ENCODE measurements at places on chromosomes 4 and X. TPM values are rescaled to one million over a fixed set of nuclear protein-coding genes. Genes with fewer than 3 reads are reported as not detected.

Gene ZNF141
- total RNA-seq, result 25.3 TPM

Gene CD38
- 213 TPM for total RNA-seq

Gene SMARCA1
- total RNA-seq, result not detected

Gene CCDC160
- total RNA-seq, result 0.17 TPM

Gene ZCCHC12
- total RNA-seq, result not detected

Gene ANXA3
- total RNA-seq, result 30.9 TPM

Gene CYLC1
- total RNA-seq, result not detected

Gene FGF5
- not detected for total RNA-seq

Gene HAND2
- not detected for total RNA-seq

Gene RXFP1
- total RNA-seq, result not detected

Gene SPATA4
- total RNA-seq, result not detected

Gene DNASE1L1
- total RNA-seq, result 17.3 TPM

Gene GAK
- 191 TPM for total RNA-seq

Gene TCEAL5
- total RNA-seq, result not detected

Gene GPR143
- total RNA-seq, result not detected

Gene PPID
- 41.6 TPM for total RNA-seq

Gene IL13RA2
- not detected for total RNA-seq

Gene RTL3
- total RNA-seq, result not detected

Gene CLTRN
- total RNA-seq, result not detected

Gene HPGD
- 13.8 TPM for total RNA-seq

Gene PRSS12
- total RNA-seq, result not detected

Gene PAGE4
- total RNA-seq, result not detected

Gene KLF8
- 13.5 TPM for total RNA-seq
